ENCODE measurements at places on chromosomes 3 and 15.
A peak's percentile ranks its signal among the peaks of the same experiment; 100 is the strongest.

DNA sequence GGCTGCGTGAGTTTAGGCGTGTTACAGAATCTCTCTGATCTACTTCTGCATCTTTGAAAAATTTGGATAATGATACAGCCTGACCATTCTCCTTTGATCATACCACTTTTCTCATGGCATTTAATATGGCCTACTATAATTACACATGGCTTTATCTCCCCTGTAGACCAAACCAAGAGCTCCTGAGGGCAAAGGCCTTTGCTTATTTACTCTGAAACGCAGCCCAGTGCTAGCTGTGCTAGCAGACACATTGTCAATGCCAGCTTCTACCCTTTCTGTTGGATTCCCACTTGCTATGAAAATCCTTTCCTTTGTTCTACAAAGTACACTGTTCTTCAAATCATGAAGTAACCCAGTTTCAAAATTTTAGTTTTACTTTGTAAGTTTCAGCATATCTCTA, 16.5 kb upstream of the VGLL4 start:
- DNase-seq, result no peak

- DNase-seq, result no peak
Measured at GRCh38 chr3:61673651-61674050, 112.3 kb downstream of the PTPRG start.

DNA sequence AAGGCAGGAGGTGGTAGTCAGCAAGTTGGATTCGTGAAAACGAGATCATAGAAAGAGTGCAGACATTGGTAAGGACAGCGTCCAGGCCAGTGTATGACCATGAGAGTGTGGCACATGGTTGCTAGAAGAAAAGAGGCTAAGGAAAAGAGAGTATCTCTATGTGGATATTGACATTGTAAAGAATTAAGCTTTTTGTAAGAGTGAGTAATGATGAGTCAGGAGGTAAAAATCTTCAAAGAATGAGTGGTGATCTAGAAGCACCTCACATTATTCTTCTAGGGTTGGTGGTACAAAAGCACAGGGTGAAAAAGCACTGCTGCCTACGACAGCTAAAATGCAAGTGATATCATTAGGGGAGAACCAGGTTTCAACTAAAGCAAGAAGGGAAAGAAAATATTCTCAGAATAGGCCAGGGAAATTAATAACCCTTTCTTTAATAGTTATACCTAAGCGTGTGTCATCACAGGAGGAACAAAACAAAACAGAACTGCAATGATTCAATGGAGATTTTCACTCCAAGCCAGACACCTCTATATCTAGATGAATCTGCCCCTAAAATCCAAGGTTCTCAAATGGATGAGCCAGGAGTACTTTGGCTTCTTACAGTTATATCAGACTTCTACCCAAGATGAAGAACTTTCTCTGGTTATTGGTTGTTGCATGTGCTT, 884.7 kb downstream of the NAALADL2 start:
- no peak for DNase-seq

GRCh38 chr3:127640042-127640355, 11.0 kb downstream of the PODXL2 start:
- no peak for DNase-seq

- peak; percentile 51 for DNase-seq
Measured at GRCh38 chr3:8712045-8712907, 21.3 kb upstream of the CAV3 start.

- DNase-seq, result no peak
Measured at GRCh38 chr3:71372241-71372768, 211.2 kb downstream of the FOXP1 start.

- no peak for DNase-seq
Measured at GRCh38 chr15:86163816-86164215, 84.1 kb downstream of the AGBL1 start.

DNA sequence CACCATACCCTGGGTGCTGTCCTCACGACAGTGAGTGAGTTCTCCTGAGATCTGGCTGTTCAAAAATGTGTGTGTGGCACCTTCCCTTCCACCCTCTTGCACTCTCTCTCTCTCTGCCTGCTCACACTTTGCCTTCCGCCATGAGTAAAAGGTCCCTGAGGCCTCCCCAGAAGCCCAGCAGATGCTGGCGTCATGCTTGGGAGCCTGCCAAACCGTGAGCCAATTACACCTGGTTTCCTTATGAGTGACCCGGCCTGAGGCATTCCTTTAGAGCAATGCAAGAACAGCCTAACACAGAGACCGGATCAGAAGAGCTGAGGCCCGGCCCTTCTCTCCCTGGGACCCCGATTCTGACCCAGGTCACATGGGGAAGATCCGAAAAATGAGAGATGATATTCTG, 15.4 kb downstream of the TMEM44 start:
- DNase-seq, result no peak

- peak; percentile 28 for DNase-seq
Measured at GRCh38 chr3:48194446-48195071, 6.3 kb upstream of the CDC25A start.

DNA sequence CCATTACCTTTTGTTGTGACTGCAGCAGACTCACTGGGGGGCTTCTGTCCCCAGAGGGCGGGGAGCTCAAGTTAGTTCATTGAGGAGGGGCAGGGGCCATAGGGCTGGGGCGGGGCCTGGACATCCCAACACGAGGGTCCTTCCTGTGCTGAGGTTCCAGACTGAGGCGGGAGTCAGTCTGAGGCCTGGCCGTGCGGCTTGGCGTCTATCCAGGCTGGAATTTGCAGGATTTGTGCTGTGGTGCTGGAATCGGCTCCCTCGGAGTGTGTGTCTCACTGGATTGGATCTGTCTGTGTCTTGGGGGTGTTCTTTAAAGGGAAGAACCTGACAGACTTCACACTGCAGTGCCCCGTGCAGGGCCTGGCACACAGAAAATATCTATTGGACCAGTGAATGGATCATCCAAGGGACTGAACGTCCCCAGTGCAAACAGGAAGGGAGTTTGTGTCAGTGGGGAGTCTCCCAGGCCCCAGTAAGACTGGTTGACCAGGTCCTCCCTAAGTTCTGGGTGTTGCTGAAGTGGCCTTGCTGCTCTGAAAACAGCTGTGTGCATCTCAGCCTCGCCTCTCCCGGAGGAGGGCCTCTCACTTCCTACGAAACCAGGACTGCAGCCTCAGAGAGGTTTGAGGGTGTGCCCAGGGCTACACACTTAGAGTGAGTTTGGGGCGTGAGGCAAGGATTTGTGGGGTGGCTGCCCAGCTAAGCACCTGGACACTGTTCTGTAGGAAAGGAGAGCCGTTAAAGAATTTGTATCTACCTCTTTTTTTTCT, 26.1 kb downstream of the GOLGA6L2 start:
- no peak for DNase-seq

DNA sequence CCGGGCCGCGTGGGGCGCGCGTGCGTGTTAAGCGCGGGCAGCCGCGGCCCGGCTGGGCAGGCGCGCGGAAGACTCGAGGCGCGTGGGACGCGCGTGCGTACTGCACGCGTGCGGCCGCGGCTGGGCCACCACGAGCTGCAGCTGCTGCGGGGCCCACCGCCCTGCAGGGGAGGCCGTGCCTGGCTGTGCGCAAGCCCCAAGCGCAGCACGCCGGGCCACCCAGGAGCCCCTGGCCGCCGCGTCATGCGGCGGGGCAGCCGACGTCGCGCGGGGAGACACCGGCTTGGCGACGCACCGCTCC, 590 bp upstream of the TRIM71 start:
- no peak for DNase-seq

GRCh38 chr15:68653801-68654200, 75.0 kb downstream of the CORO2B start:
- no peak for DNase-seq

DNA sequence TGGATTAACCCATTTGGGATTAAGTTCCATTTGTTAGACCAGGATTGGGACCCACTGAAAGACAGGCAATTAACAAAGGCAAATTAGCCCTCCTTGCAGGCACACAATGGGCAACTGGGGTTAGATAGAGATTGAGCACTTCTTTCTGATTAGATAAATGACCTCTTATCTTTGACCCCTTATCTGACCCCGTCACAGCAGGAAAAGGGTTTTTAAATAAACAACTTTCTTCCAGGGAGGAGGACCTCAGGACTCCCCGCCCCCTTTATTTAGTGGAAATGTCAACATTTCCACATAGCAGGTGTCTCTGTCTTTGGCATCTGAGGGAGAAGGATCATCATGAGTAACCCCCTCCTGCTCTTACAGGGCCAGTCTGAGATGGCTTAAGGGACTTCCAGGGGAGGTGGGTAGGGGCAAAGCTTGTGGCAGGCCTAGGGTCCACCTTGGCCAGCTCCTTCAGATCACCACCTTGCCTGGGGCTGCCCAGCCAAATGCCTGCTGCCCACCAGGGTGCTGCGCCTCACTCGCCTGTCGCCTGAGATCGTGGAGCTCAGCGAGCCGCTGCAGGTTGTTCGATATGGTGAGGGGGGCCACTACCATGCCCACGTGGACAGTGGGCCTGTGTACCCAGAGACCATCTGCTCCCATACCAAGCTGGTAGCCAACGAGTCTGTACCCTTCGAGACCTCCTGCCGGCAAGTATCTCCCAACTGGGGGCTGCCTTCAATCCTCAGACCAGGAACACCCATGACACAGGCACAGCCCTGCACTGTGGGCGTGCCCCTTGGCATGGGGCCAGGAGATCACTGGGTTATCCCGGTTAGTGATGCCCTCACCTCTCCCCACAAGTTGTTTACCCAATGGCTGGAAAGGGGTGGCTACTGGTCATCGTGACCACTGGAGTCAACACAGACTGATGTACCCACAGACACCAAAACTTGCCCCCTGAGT, 2.6 kb upstream of the WDR6 start:
- DNase-seq, result no peak

DNA sequence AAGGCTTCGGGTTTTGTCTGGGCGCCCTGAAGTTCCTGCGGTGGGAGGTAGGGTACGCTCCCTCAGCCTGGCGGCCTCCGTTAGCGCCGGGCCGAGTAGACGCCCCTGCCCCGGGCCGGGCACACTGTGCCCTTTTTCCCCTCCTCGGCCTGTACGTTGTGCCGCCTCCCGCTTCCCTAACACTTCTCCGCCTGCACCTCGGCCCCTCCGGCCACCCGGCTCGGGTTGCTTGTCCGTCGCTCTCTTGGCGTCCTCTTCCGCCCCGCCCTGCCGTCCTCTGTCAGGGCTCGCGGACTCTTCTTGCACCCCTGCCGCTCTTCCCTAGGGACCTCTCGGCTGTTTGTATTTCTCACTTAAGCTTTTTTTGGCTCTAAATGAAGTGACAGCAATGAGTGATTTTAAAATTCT, 384 bp downstream of the KNL1 start:
- no peak for DNase-seq

DNA sequence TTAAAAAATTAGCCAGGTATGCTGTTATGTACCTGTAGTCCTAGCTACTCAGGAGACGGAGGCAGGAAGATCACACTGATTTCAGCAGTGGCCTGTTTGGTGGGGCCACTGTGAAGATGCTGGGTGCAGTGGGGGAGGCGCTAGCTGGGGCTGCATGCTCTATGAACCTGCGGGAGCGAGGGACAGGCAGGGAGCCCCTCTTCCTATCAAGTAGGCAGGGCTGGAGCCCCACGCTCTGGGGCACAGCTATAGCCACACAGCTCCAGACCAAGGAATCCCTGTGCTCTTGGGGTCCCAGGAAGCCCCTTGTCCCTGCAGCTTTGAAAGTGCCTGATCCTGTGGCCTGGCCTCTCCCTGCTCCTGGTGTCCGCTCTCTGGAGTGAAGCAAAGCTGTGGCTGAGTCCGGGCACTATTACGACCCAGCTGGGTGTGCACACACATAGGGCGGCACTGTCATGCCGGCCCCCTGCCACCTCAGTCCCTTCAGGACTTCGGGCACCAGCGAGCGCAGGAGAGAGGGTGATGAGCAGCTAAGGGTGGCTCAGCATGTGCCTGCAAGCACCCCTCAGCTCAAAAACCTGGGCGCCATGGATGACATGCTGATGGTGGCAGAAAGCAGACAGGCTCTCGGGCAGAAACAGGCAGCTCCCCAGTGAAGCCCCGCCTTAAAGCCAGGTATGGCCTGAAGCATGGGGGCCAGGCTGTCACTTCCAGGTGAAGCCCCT, 262.6 kb downstream of the TBC1D5 start:
- DNase-seq, result no peak

- DNase-seq, result no peak
Measured at GRCh38 chr3:119880966-119881365, 99.1 kb downstream of the NR1I2 start.

DNA sequence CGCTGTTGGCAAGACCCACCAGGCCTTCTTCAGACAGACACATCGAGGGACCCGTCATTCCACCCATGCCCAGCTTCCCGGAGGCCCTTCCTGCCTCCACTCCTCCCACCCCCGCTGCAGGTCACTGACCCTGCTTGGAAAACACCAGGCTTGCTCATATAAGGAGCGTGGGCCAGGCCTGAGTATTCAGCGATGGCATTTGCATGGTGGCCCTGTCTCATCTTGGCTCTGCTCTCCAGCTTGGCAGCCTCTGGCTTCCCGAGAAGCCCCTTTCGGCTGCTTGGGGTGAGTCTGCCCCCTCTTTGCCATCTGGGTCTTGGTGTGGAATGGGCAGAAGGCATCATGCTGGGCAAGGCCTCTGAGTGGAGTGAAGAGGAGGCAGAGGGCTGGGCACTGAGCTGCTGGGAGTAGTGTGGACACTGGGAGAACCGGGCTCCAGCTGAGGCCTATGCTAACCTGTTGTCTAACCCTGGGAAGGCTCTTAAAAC, at the start of gene ITIH3:
ITIH3 (plus strand) TSS at position 185 of the 488 bp plus-strand sequence; CDS start at position 193, 8 bp downstream.
- DNase-seq, result no peak

DNA sequence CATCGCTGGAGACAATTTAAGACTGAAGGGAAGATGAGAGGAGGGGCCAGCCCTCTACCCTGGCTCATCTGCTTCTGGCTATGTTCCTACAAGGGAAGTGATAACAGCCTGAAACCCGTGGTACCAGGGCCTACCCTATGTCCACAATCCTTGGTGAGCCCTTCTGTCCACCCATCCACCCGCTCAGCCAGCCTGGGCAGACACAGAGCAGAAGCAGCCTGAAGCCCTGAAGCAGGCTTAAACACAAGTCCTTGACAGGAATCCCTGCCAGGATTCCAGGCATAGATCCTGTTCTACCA, 15.4 kb downstream of the CLK3 start:
- no peak for DNase-seq

- peak; percentile 78 for DNase-seq
Measured at GRCh38 chr15:101162701-101163483, 89.0 kb downstream of the CHSY1 start.

- no peak for DNase-seq
Measured at GRCh38 chr3:186152361-186152798, 43.5 kb upstream of the ETV5 start.

DNA sequence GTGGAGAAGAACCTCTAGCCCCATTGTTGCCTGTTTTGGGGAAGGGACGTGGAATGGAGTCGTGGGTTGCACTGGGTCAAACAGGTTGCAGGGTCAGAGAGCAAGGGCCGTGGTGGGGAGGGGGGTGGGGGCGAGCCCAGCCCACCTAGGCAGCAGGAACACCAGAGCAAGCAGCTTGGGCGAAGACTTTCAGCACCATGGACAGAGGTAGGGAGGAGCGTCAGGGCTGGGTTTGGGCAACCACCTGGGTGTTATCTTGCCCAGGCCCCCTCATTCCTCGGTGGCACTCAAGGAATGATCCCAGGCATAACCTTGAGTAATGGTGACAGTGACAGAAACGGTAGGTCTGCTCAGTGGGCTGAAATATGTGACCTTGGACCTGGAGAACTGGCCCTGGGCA, 45.9 kb upstream of the TMEM115 start:
- no peak for DNase-seq

GRCh38 chr3:123524981-123525380, 59.9 kb downstream of the HACD2 start:
- no peak for DNase-seq

- DNase-seq, result no peak
Measured at GRCh38 chr15:55348281-55348778, 29.3 kb downstream of the PIGB start.

- no peak for DNase-seq
Measured at GRCh38 chr3:190807719-190808375, 54.6 kb downstream of the GMNC start.
